ENCODE measurements at places on chromosomes 4 and X.

DNA sequence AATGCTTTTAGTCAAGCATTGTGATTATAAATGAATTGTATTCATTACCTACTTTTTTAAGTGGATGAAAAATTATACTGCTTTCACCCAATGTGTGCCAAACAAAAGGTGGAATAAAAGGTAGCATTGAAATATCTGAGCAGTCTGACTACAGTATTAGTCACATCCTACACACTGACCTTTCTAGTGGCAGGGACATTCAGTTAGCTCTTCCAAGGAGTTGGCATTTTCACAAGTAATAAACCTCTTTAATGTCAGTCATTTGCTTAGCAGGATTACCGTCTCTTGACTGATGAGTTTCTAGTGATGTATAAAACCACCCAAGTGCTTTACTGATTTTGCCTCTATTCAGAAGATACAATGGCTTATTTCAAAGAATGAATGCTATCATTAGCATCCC lies 687.9 kb downstream of the ARAP2 start:
- DNase-seq, result no peak

DNA sequence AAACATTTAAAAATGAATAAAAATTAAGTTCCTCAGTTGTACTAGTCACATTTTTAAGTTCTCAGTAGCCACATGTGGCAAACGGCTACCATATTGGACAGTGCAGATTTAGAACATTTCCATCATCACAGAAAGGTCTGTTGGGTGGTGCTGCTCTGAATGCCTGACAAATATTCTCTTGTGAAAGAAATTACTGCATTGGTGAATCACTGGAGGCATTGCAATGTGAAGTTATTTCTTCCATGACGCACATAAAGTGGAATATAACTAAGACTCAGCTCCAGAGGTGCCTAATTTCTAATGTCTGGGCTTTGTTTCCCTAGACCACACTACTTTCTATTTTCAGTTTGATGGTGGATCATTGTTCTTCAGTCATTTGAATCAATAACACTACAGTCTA lies 44.9 kb downstream of the CLNK start:
- no peak for DNase-seq

- no peak for DNase-seq
Observed at GRCh38 chrX:80412042-80412441, 8.2 kb upstream of the TENT5D start.

DNA sequence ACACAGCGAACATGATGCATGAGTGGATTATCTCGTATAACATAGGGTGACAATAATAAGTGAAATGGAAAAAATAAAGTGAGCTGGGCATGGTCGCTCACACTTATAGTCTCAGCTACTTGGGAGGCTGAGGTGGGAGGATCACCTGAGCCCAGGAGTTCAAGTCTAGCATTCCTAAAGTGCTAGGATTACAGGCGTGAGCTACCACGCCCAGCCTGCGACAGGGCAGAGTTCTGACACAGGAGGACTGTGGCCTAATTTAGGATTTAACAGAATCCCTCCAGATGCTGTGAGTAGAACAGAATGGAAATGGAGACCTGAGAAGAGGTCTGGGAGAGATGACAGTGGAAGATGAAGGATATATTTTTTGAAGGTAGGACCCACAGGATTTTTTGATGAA lies 3.4 kb upstream of the PRICKLE3 start:
- DNase-seq, result no peak

GRCh38 chr4:7539659-7540058 lies 104.9 kb upstream of the PSAPL1 start:
- peak; percentile 5 for DNase-seq
